NCI-H345 (cell line): ENCODE measurements at places on chromosomes 5 and 9.
A peak's percentile ranks its signal among the peaks of the same experiment; 100 is the strongest.

DNA sequence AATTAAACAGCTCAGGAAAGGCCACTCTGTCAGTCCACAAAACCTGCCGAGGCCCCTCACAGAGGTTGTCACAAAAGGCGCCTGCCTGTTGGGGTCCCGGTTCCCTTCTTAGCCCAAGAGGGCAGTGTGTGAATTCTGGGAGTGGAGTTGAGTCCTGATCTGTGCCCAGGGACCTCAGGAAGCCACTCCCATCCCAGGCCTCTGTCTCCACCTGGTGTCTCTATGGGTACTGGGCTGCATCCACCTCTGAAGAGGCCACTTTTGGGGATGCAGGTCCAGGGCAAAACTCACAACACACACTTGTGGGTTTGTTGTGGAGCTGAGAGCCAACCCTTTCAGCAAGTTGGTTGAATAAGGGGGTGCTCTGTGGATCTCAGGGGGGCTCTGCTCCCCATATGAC is 74.3 kb upstream of the STXBP1 start:
- no peak for DNase-seq

DNA sequence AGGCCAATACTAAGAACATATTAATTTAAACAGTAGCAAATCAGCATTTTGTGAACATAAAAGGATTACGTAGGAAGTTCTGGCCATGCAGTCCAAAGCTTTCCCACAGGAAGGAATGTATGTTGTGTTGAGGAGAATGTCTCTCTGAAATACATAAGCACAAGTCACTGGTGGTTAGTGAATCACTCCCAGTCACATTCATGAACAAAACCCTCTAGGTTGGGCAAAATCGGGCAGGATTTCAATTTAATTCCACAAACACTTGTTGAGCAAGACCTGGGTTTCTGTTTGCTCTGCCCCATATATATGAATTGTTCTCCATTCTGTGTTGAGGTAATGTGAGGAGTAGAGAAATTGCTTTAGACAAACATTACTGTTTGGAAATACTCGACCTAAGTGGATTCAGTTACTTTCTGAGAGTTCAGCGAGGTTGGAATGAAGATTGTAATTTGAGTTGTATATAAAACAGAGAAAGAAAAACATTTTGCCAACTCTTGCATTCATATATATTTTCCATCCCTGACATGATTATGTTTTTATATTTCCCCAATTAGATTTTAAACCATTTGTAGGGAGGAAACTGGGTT is 127.6 kb upstream of the RPS23 start:
- no peak for DNase-seq

GRCh38 chr5:1815071-1815786 is 14.0 kb downstream of the NDUFS6 start:
- no peak for DNase-seq

GRCh38 chr9:7042124-7042523 is 284.4 kb downstream of the KDM4C start:
- DNase-seq, result no peak

DNA sequence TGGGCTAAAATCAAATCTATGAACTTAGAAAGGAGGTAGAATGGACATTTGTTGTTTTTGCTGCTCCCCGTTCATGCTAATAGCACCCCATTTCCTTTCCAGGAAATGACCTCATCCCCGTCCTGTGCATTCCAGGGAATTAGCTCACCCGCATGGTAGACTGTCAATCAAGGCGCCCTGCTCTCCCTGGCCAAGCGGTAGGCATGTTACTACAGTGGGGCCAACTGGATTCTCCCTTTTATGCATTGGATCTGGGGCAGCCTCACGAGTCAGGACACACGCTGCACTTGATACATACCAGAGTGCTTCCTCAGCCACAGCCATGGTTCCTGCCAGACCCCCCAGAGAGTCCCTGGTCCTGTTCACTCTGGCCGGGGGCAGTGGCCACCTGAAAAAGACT is 111.0 kb upstream of the PTCH1 start:
- DNase-seq, result no peak

GRCh38 chr5:59487068-59487686 is 406.3 kb downstream of the PDE4D start:
- no peak for DNase-seq

GRCh38 chr5:149801307-149801990 is 71.3 kb downstream of the PPARGC1B start:
- peak; percentile 38 for DNase-seq

- no peak for DNase-seq
Measured at GRCh38 chr9:98821831-98822230, 14.4 kb downstream of the GALNT12 start.

DNA sequence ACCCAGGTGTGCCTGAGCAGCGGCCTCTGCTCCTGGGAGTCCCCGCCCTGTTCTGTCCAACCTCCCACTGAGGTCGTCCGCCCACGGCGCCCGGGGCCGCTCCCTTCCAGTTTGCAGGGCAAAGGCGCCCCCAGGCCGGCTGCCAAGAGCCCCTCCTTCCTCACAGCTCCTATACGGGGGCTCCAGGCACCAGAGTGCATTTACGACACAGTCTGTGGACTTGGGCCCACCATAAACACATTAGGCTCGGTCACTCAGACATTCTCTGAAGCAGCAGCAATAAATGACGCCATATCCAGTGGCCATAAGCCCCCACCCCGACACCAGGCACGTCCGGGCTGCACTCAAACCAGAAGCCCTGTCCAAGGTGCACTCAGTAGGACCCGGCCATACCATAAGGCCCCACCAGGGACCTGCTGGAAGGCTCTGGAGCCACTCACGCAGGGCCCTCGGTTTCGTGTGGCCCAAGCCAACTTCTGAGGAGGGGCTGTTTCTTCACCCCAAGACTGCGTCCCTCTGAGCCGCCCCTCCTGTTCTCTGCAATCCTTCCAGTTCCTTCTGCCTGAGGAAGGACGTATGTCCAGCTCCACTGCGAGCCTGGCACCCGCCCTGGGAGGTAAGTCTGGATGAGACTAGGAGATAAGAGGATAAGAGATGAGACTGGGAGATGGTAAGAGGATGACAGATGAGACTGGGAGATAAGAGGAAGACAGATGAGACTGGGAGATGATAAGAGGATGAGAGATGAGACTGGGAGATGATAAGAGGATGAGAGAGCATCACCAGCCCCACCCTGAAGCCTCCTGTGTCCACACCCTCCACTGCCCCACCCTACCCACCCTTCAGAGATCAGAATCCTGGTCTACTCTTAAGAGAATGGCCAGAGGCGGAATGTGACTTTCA is 26.7 kb downstream of the SLC6A18 start:
- DNase-seq, result no peak
